Psoas muscle (tissue), 8 donors: ENCODE measurements at places on chromosomes 4 and X. TPM values are rescaled to one million over a fixed set of nuclear protein-coding genes. Genes with fewer than 3 reads are reported as not detected.

OTC gene
- total RNA-seq, result not detected

SMIM31 gene
- not detected for total RNA-seq

DUX4 gene
- total RNA-seq, result not detected

GRCh38 chr4:45883421-45883820 lies 240.4 kb downstream of the GABRG1 start:
- no peak for DNase-seq

DNA sequence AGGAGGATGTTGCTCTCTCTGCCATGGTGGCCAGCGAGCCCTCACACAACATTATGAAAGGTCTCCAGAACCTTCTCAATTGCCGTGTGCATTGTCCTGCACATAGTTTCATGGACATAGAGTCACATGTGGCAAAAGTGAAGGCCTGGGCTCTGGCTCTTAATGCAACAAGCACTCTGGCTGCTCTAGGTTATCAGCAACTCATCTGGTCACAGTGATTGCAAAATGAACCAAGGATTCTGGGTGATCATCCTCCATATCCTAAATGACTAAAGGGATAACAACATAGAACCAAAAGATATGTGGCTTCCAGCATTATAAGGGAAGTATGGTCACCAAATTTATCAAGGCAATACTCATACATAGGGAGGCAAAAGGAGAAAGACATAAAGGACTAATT lies 175.2 kb downstream of the MGST2 start:
- no peak for DNase-seq

DNA sequence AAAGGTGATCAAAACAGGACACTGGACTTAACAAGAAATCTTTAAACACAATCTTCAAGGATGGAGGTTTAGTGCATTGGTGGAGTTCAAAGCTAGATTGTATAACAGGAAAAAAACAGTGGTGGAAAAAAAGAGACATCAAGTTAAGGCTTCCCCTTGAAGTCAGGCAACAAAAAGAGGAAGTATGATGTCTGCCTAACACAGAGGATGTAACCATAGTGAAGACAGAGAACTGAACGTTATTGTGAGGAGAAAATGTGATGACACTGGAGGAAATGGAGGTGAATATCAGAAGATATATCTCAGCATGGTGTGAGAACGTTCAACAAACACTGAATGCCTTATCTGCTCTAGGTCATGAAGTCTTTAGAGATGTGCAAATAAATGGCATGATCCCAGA lies 192.4 kb upstream of the AR start:
- DNase-seq, result no peak

HSFX1 gene
- 2.2 TPM for total RNA-seq

CCNB3 gene
- total RNA-seq, result 1.1 TPM

PPEF1 gene
- total RNA-seq, result 0.36 TPM

DNA sequence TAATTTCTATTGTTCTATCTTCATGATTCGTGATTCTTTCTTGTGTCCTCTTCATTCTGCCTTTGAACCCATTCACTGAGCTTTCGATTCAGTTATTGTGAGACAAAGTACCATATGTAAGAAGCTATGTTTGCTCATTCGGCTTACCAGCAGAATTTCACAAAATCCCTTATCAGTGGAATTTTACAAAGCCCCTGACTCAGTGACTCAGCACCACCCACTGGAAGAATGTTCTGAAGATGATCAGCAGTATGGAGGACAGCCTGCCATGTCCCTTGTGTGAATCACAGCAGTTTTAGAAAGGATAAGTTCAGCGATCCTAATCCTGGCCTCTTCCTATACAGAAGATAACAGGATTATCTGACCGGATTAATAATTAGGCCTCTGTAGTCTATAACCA lies 5.8 kb upstream of the UXT start:
- no peak for DNase-seq

DNA sequence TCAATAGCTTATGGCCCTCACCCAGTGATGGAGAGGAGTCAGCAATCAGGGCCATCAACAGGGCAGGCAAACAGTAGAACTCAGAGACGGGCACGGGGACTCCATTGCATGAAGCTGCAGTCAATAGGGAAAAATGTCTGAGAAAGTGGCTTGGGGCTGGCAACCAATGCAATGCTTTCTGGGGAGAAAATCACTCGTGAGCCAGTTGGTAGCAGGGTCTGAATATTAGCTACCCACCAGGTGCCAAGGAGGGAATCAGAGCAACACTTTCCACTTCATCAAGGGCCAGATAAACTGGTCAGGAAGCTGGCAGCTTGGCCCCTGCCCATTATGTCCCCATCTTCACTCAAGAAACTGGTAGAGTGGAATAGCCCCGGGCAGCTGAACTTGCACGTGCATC lies 80.7 kb downstream of the STARD8 start:
- DNase-seq, result no peak

DNA sequence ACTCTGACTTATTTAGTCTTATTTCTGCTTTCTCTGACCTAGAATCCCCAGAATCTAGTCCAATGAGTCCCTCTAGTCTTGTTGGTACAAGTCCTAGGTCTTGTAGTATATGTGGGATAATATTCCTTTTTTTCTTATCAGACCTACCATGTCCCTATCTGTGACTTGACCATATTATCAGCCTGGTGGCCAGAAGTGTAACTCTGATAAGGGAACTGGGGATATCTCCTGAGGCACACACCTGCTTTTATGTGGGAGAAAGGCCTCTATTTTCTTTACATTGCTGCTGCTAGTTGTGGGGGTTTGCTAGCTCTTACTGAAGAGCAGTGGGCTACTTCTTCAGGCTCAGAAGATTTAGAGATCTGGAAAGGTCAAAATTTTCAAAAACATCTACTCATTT lies 38.6 kb downstream of the CFAP299 start:
- DNase-seq, result no peak

SASH3 gene
- 2.4 TPM for total RNA-seq

GRCh38 chr4:26220696-26221095 lies 100.1 kb upstream of the RBPJ start:
- DNase-seq, result no peak

ZCCHC13 gene
- not detected for total RNA-seq

- DNase-seq, result no peak
Measured at GRCh38 chr4:140711910-140712309, 44.3 kb downstream of the TBC1D9 start.

DNA sequence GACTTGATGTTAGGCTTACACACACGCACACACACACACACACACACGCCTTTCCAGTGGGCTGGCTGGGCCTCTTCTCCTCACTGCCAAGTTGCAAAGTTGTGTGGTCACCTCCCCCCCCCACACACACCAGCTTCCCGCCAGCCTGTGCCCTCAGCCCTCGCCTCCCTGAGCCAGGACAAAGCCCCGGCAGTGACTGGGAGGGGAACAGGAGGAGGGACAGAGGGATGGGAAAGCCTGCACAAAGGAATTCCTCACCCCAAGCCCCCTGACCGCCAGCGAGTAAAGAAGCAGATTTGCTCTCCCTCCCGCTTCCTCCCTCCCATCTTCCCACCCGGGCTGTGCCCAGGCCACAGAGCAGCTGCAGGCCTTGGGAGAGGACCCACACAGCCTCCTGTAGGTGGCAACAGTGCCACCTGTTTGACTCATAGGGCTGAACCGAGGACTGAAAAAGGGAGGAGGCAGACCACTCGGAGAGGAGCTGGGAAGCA lies at the start of gene GDPD2:
Gene GDPD2 (plus strand): TSS at position 464 of the 491 bp plus-strand sequence. CDS start 1,671 bp downstream, outside the sequence.
- DNase-seq, result no peak

DNA sequence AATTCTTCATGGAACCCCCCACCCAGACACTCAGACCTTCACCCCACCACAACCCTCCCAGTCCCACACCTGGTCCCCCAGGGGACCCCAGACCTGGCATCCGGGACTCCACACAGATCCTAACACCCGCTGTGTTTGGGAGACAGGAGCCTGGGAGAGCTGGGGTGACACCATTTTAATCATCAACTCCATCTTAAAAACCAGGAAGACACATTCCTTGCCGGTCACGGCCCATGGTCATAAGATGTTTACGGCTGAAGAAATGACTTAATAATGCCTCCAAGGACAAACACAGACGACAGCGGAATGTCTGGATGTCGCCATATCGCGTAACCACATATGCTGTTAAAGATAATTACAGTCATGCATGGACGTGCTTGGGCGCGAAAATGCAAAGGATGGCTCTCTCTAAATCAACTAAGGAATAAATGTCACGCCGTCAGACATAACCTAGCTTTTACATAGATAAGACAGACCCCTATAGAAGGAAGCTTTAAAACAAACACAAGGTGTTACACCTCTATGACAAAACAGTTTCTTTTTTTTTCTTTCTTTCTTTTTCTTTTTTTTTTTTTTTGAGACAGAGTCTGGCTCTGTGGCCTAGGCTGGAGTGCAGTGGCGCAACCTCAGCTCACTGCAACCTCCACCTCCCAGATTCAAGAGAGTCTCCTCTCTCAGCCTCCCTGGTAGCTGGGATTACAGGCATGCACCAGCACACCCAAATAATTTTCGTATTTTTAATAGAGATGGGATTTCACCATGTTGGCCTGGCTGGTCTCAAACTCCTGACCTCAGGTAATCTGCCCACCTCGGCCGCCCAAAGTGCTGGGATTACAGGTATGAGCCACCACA lies 2.1 kb upstream of the DHRSX start:
- DNase-seq, result no peak

FAM47C gene
- not detected for total RNA-seq

- DNase-seq, result no peak
Measured at GRCh38 chr4:153538487-153539357, 72.6 kb downstream of the TMEM131L start.

GRCh38 chr4:10031668-10032590 lies 10.6 kb upstream of the SLC2A9 start:
- no peak for DNase-seq

DNA sequence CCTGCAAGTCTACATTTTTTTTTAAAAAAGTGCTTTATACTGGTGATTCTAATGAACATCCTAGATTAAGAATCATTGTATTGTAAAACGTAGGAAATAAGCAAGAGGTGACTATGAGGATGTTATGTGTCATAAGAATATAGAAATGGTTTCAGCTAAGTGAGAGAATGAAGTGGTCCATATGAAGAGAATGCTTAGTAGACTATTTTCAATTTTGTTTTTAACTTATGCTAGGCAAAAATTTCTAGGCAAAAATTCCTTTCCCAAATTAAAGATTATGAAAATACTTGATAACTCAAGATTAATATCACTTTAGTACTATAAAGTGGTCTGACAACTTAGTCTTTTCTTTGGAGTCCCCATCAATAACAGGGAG lies 825 bp downstream of the DYNLT3 start:
- no peak for DNase-seq

- DNase-seq, result no peak
Measured at GRCh38 chr4:78956975-78957374, 17.7 kb upstream of the PAQR3 start.

XKRX gene
- total RNA-seq, result 0.28 TPM

DNA sequence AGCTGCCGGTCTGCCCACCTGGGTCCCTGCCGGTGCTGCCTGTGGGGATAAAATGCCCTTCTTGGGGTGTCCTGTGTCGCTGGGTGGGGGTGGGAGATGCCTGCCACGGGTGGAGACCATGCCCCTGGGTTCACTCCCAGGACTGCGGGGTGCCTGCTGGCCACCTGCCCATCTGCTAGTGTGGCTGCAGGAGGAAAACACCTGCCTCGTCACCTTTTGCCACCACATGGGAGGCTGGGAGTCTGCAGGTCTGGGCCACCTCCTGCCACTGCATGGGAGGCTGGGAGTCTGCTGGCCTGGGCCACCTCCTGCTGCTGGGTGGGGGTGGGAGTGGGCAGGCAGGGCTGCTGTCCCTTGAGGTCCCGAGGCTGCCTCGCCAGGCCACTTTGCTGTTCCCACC lies 58.8 kb upstream of the AFAP1 start:
- DNase-seq, result no peak

- no peak for DNase-seq
Measured at GRCh38 chrX:39476604-39477021, 621.1 kb downstream of the BCOR start.

DNA sequence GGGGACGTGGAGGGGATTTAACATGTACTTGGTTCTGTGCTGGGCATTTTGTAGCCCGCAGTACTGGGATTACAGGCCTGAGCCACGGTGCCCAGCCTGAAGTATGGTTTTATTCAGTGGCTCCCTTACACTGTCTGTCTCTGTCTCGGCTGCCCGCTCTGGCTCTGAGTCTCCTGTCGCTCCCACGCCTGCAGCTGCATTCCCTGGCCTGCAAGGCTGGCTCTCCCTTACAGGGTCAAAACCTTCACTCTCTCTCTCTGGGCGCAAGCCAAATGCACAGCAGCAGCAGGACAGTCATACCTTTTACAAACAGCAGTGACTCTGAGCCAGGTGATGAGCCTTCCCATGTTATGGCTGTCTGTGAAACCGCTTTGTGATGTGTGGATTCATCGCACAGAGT lies 72.1 kb downstream of the HTRA3 start:
- peak; percentile 87 for DNase-seq

- DNase-seq, result no peak
Measured at GRCh38 chr4:132619968-132620367, 529.1 kb upstream of the PCDH10 start.

- DNase-seq, result no peak
Measured at GRCh38 chr4:26171501-26171900, 149.3 kb upstream of the RBPJ start.

GRCh38 chr4:76779740-76780459 lies 118.0 kb downstream of the SOWAHB start:
- DNase-seq, result no peak

DNA sequence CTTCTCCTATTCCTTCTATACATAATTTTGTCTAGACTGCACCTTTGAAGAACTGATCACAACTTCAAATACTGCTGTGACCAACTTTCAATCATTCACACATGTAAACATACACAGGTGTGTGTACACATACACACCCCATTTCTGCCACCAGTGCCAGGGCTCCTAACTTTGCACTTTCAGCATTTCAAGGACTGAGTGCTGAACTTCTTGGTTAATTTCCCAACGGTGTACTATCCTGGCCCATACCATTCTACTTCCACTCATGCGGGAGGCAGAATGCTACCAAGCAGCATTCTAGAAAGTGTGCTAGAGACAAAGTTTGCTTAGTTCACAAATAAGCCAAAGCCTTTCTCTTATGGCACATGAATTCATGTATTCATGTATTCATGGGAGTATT lies 51.2 kb downstream of the RPGR start:
- no peak for DNase-seq
